ENCODE measurements at places on chromosomes 2 and 18.

GRCh38 chr2:212532585-212532984 is 6.0 kb downstream of the ERBB4 start:
- DNase-seq, result no peak

- DNase-seq, result no peak
Observed at GRCh38 chr18:51169731-51170130, 27.8 kb downstream of the MEX3C start.

DNA sequence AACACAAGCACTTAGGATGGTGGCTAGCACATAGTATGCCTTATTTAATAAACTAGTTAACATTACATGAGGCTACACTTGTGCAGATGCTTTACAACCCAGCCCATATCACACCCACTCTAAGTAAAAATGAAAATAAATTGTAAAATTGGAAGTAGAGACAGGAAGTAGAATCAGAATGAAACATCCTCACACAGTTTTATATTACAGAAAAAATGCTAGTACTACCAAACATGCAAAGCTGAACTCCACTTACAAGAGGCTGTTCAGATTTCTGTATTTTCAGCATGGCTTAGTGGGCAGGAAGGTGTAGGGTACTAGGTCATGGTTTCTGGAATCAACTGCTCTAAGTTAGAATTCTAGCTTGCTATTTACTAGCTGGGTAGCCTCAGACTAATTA is 18.2 kb upstream of the CRIM1 start:
- DNase-seq, result no peak

DNA sequence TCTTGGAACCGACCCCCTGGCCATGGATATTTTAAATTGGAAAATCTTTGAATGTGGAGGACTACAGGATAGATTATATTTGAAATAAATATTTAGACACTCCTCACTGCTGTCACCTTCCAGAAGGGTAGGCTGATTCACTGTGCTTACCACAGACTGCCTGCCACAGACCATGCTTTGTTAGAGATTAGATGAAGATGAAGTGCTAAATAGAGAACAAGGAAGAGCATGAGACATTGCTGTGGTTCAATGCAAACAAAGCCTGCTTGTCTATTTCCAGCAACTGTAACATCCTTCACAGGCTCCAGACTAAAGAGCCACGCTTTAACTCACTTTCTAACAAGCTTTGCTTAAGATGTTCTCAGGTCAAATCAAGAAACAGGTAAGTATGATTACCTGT is 81.0 kb upstream of the TMEM17 start:
- peak; percentile 40 for DNase-seq

- no peak for DNase-seq
Observed at GRCh38 chr2:55033076-55033742, 17.0 kb downstream of the RTN4 start.

DNA sequence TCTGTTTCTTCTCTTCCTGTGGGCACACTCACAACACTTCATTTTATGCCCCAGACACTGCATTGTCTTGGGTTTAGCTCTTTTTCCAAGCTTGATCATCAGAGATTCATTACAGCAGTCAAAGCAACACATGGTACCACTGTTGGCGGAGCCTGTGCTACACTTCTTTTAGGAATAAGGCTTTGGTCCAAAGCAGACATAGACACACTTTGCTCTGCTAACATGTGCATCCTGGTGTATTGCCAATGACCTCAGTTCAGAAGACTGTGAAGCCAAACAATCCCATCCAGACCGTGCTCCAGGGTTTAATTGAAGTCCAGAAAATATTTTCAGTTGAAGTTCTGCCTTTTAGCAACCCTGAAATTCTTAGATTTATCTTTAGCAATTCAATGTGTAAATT is 354.6 kb upstream of the RAB12 start:
- DNase-seq, result no peak

DNA sequence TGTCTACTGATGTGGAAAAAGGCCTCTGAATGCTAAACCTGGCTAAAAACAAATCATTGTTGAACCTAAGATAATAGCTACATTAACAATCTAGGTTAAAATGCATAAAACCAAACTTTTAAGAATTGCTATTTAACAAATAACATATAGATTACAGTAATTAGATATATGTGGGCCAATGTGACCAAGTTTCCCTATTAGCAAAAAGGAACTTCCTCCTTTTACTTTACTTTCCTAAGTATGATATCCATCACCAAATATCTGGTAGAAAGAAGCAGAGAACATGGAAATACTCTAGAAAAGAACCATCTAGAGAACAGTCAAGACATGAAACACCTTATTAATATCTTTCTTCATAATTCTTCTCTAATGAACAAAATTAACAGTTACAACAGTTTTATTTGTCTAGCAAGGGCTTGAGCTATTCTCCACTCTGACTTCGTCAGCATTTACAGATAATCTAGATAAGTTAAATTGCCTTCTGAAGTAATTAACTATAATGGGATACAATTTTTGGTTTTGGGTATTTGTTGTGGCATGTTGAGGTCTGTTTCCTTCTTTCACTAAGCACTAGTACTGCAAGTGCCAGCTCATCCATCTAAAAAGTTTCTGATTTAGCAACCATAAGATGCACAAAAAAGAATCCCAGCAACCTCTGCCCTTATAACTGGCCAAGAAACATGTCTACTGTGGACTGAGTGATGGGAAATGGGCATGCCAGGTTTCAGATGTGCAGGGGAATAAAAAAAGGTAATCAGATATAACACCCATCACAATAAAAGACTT is 53.3 kb downstream of the MEMO1 start:
- DNase-seq, result no peak
